Ureter (tissue), 1 donor: ENCODE measurements at places on chromosomes 2 and 18.

GRCh38 chr18:60982329-60982695 lies 350.9 kb upstream of the CDH20 start:
- DNase-seq, result no peak

DNA sequence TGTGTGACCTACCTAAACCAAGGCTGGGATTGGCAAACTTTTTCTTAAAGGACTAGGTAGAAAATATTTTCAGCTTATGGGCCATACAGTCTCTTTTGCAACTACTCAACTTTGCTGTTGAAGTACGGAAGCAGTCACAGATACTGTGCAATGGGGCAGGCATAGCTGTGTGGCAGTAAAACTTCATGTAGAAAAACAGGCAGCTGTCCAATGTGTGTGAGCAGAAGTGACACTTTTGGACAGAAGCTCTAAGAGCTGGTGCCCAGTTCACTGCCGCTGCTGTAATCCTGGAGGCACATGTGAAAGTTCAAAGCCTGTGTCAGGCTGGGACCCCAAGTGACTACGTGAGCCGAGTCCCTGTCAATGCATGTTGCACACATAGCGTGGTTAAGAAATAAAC lies 46.7 kb downstream of the MAPK4 start:
- no peak for DNase-seq

DNA sequence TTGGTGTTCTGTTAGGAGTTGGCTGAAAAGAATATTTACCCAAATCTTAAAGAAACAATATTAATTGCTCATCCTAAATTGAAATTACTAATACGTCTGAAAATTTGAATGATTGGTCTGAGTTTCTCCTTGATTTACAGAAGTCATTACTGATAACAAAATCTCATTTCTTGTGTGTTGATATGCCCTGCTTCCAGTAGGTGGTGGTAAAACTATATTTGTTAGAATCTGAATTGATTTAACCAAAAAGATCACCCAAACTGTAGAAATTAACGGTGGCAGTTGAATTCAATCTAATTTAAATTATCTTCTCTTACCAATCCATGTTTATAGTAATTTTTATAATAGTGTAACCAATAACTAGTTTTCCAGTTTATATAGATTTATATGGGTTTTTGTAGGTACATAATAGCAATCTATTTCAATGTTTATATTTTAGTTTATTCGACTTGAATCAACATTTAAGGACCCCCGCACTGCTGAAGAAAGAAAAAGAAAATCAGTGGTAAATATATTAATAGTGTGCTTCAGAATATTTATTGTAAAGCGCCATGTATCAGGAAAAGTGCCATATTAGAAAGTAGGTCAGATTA lies 38.3 kb downstream of the PAPOLG start:
- DNase-seq, result no peak

DNA sequence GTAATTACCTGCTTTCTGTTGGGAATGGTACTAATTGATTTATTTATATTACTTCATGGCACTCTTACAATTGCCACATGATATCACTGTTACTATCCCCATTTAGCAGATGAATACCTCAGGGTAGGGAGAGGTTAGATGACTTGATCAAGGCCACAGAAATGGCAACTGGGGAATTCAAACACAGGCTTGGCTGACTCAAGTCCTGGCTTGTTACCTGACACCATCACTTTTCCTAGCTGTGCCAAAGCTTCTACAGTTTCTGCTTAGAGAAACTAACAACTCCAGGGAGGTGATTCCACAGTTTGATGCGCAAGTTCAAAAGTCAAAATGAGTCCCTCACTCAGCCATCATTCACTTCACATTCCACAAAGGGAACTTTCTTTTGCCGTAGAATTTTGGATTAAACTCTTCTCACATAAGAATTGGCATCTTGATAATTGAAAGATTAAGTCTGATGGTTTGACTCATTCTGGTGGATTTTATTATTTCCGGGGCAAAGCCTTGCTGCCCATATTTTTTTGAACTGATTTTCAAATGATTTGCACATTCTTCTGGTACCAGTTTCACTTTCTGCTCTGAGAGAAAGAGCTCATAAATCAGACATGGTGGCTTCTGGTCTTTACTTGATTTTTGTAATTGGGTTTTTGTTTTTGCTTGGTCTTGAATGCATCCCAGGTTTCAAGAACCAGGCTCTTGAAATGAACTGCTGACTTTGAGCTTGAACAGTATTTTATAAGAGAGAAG lies 656.8 kb downstream of the BCL11A start:
- DNase-seq, result no peak

- no peak for DNase-seq
These were observed 235.6 kb upstream of the EPHA4 start for GRCh38 chr2:221807706-221808105.

- no peak for DNase-seq
These were observed 38.9 kb downstream of the CTAGE1 start for GRCh38 chr18:22378672-22379282.

DNA sequence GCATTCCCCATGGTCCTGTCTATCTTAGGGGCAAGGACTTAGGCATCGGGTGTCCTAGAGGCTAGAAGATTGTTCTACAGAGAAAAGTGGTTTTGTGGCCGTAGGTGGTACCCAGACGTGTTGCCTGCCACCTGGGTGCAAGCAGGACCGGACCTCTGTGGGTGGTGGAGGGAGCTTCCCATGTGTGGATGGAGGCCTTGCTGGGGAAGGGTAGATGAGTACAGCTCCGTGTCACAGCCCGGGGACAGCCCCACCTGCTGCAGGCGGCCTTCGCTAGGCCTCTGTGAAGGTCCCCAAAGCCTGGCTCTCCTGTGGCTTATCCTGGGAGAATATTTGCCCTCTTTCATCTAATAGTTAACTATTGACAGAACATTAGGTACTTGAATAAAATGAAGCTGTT lies 25.3 kb downstream of the CTIF start:
- no peak for DNase-seq

GRCh38 chr2:205177546-205177945 lies 504.8 kb upstream of the NRP2 start:
- DNase-seq, result no peak

DNA sequence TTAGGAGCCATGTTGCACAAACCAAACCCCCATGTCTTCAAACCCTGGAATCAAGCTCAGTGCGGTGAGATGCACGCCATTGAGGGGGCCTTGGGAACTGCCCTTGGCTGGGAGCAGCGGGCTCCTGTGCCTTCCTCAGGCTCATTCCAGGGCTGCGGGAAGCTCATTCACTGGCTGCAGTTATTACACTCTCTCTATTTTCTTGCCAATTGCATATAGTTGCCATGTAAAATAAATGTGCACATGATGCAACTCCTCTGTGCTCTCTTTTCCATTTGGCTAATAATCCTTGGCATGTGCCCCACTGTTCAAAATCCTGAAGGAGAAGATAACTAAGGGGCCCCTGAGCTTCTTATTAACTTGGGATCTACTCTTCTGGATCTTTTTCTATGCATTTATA lies 74.7 kb downstream of the KCTD1 start:
- DNase-seq, result no peak
